ENCODE measurements at places on chromosomes 4 and X. TPM values are rescaled to one million over a fixed set of nuclear protein-coding genes. Genes with fewer than 3 reads are reported as not detected.

DNA sequence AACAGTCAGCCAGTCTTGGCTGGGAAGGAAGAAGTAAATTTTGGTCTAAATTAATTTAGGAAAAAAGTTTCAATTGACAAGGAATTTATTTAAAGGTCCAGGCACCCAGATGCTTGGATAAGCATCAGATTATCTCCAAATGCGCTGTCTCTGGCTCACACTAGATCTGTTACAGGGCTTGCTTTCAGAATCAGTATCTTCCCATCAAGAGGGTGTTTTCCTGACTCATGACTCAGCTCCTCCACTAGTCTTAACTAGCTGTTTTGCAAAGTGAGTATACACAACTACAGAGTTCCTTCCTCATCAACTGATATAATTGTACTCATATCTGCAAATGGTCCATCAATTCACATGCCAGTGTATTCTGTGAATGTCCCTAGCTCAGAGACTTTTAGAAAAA is 482.1 kb upstream of the CPEB2 start:
- H3K4me3 ChIP-seq: no peak overlapping the region
- H3K36me3 ChIP-seq: no peaks in the 10 kb centered on the region
- DNase-seq: no peak
- no peak overlapping the region for H3K27ac ChIP-seq
- H3K4me1 ChIP-seq: no peaks in the 10 kb centered on the region

Gene PGRMC1
- total RNA-seq: 47.4 TPM

DNA sequence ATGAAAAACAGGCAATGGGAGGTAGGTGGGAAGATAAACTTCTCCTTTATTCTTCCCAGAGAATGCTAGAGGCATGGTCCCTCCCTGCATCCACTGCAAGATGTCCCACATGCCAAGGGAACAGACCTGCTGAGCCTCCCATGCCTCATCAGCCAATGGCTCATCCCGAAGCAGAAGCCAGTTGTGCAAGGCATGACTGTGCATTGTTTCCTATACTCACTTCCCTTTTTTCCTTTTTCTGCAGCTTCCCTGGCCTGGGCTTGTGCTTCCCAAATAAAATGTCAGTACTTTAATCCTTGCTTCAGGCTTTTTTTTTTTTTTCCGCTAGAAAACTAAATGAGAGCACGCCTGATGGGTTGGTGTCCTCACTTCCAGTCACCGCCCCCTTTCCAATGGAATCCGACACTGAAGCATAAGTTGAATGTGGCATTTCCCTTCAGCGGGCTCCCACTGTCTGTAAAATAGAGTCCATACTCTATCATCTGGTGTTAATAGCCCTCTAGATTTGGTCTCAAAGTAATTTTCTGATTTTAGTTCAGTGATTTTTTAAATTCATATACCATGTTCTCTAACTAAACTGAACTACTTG is 239.0 kb upstream of the JADE1 start:
- no peaks in the 10 kb centered on the region for H3K27me3 ChIP-seq
- no peak for DNase-seq
- H3K27ac ChIP-seq: no peak overlapping the region
- no peaks in the 10 kb centered on the region for H3K4me1 ChIP-seq
- no peaks in the 10 kb centered on the region for H3K36me3 ChIP-seq
- no peak overlapping the region for H3K4me3 ChIP-seq

DNA sequence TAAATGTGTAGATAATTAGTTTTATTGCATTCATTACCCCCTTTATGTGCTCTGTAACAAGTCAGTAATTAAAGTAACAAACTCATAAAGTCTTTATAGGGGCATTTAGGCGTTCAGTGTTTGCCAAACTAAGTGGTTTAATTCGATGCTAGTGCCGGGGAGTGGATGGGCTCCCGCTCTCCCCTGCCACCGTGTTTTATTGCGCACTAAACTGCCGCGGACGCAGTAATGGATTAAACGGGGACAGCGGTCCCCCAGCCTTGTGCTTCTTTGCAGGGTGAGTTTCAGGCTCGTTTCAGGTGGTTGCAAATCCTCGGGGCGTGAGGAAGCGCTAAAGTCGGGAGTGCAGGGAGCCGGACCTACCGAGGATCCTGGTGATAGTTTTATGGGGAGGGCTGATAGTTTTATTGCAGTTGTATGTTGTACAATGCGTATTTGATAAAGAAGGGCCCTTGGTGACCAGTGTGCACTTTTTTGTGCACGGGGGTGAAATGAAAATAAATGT is 1.6 kb upstream of the PHOX2B start:
- H3K27me3 ChIP-seq: peaks cover 23% of the 10 kb centered on the region
- no peak overlapping the region for H3K27ac ChIP-seq
- H3K4me1 ChIP-seq: no peaks in the 10 kb centered on the region
- no peak overlapping the region for H3K4me3 ChIP-seq

GRCh38 chr4:176150356-176150682 is 45.1 kb downstream of the SPATA4 start:
- no peaks in the 10 kb centered on the region for H3K4me1 ChIP-seq
- no peak overlapping the region for H3K27ac ChIP-seq
- H3K27me3 ChIP-seq: no peaks in the 10 kb centered on the region
- H3K4me3 ChIP-seq: no peak overlapping the region
- DNase-seq: no peak
- no peaks in the 10 kb centered on the region for H3K36me3 ChIP-seq

GRCh38 chr4:101973361-101973760 is 182.8 kb downstream of the BANK1 start:
- no peaks in the 10 kb centered on the region for H3K36me3 ChIP-seq
- no peak for DNase-seq
- H3K4me3 ChIP-seq: no peak overlapping the region
- no peaks in the 10 kb centered on the region for H3K4me1 ChIP-seq
- H3K27ac ChIP-seq: no peak overlapping the region
- no peaks in the 10 kb centered on the region for H3K27me3 ChIP-seq

- no peak for DNase-seq
- no peaks in the 10 kb centered on the region for H3K36me3 ChIP-seq
- H3K4me1 ChIP-seq: no peaks in the 10 kb centered on the region
- H3K27ac ChIP-seq: no peak overlapping the region
- H3K27me3 ChIP-seq: peaks cover 4% of the 10 kb centered on the region
- no peak overlapping the region for H3K4me3 ChIP-seq
Observed at GRCh38 chr4:75848891-75849290, 53.4 kb downstream of the PPEF2 start.

Gene CCDC158
- not detected for total RNA-seq

GRCh38 chr4:119537586-119537985 is 91.0 kb downstream of the PDE5A start:
- H3K36me3 ChIP-seq: no peaks in the 10 kb centered on the region
- no peak overlapping the region for H3K4me3 ChIP-seq
- H3K27ac ChIP-seq: no peak overlapping the region
- H3K27me3 ChIP-seq: no peaks in the 10 kb centered on the region
- H3K4me1 ChIP-seq: no peaks in the 10 kb centered on the region

- no peaks in the 10 kb centered on the region for H3K27me3 ChIP-seq
- H3K4me3 ChIP-seq: no peak overlapping the region
- H3K27ac ChIP-seq: no peak overlapping the region
Observed at GRCh38 chr4:13907255-13907751, 279.8 kb upstream of the BOD1L1 start.

Data from CD8-positive, alpha-beta memory T cell (primary cell).